ENCODE measurements at places on chromosomes 1 and 21. TPM values are rescaled to one million over a fixed set of nuclear protein-coding genes. Genes with fewer than 3 reads are reported as not detected.

DNA sequence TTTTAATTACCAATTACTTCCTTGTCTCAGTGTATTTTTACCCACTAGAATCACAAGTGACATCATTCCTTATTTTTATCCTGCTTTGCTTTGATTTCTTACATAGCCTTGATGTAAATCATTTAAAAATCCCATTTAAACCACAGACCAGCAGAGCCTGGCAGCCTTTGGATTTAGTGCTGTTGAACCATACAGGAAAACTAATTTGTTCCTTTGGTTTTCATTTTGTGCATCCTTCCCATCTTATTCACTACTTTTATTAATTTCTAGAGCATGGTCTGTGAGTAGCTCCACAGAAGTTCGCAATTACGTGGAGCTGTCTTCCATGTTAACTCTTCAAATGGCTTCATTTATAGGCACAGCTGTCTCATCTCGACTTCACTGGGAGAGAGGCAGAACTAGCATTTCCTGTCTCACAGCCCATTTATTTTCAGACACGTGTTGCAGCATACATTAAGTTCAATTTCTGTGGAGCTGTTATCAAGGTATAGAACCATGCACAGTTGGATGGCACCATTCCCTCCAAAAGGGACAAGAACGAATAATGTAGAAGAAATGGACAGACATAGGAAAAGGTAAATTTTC is 235.3 kb downstream of the MRPL39 start:
- H3K27ac ChIP-seq, result no peak overlapping the region
- no peak for DNase-seq
- no peaks in the 10 kb centered on the region for H3K36me3 ChIP-seq
- peaks cover 16% of the 10 kb centered on the region for H3K4me1 ChIP-seq
- no peaks in the 10 kb centered on the region for H3K27me3 ChIP-seq
- H3K4me3 ChIP-seq, result no peak overlapping the region

- H3K27me3 ChIP-seq, result no peaks in the 10 kb centered on the region
- H3K27ac ChIP-seq, result no peak overlapping the region
- peaks cover 35% of the 10 kb centered on the region for H3K36me3 ChIP-seq
- DNase-seq, result peak; percentile 76
Observed at GRCh38 chr1:223755992-223756775, 43.8 kb downstream of the CAPN2 start.

DNA sequence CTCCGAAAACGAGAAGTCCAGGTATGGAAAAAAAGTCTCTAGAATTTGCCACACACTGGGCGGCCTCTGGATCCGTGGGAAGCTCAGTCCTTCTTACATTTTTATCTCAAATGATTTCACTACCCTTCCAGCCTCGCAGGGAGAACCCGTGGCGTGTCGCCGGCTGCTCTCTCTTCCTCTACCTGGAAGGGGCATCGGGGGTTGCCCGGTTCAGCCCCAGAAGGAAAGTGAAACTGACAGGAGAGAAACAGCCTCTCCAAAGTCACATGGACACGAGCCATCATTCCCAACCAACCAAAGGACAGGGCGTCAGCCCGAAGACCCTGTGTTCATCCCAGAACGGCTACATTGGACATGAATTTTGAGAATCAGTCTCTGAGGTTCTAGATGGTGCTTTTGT is 182.5 kb downstream of the ADSS2 start:
- no peak overlapping the region for H3K4me3 ChIP-seq
- H3K27ac ChIP-seq, result no peak overlapping the region
- H3K36me3 ChIP-seq, result peaks cover 4% of the 10 kb centered on the region
- H3K27me3 ChIP-seq, result no peaks in the 10 kb centered on the region
- DNase-seq, result no peak
- H3K4me1 ChIP-seq, result peaks cover 20% of the 10 kb centered on the region

- H3K36me3 ChIP-seq, result peaks cover 2% of the 10 kb centered on the region
- H3K4me3 ChIP-seq, result peak overlapping the region; percentile 90
- no peaks in the 10 kb centered on the region for H3K27me3 ChIP-seq
- no peak for DNase-seq
Observed at GRCh38 chr1:156055281-156056048, 883 bp downstream of the LAMTOR2 start.

- peaks cover 17% of the 10 kb centered on the region for H3K4me1 ChIP-seq
- peaks cover 9% of the 10 kb centered on the region for H3K27me3 ChIP-seq
- H3K36me3 ChIP-seq, result peaks cover 3% of the 10 kb centered on the region
- H3K27ac ChIP-seq, result no peak overlapping the region
Observed at GRCh38 chr1:215488850-215489249, 78.3 kb upstream of the KCTD3 start.

DNA sequence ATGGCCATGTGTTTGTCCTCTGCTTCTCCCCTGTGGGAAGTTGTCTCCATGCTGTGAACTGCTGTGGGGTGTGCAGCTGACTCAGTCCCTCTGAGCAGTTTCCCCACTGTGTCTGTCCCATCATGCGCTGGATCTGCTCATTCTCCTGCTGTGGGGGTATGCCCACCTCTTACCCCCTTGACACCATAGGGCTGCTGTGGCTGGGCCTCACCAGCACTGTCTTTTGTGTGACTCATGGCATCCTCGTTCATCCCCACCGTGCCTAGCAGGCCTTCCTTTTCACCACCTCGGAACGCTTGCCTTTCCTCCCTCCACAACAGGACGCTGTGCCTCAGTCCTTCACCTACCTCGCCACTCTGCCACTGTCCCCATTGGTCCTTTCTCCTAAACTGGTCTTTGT is 27.3 kb downstream of the VANGL2 start:
- no peak overlapping the region for H3K27ac ChIP-seq
- H3K4me1 ChIP-seq, result peaks cover 3% of the 10 kb centered on the region
- no peak overlapping the region for H3K4me3 ChIP-seq
- H3K36me3 ChIP-seq, result peaks cover 20% of the 10 kb centered on the region
- DNase-seq, result no peak
- H3K27me3 ChIP-seq, result no peaks in the 10 kb centered on the region

DNA sequence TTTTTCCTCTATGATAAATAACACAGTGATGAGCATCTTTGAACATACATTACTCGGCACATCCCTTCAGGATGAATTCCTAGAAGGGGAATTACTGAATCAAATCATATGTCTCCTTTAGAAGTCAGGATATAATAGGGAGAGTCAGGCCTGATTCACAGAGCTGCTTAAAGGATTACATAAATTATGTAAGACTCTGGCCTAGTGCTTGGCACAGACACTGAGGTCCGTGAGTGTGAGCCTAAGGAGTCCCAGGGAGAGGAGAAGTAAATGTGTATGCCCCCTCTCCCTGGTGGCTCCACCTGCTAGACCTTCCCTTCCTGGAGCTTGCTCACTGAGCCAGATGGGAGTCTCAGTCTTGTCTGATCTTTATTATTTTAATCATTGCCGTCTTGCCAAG is 8.6 kb upstream of the FOXE3 start:
- peaks cover 48% of the 10 kb centered on the region for H3K4me1 ChIP-seq
- H3K27me3 ChIP-seq, result no peaks in the 10 kb centered on the region
- DNase-seq, result no peak
- no peak overlapping the region for H3K27ac ChIP-seq
- no peaks in the 10 kb centered on the region for H3K36me3 ChIP-seq

GRCh38 chr1:9591669-9592509 is 3.2 kb downstream of the TMEM201 start:
- no peak overlapping the region for H3K27ac ChIP-seq
- no peak overlapping the region for H3K4me3 ChIP-seq
- no peak for DNase-seq
- H3K27me3 ChIP-seq, result no peaks in the 10 kb centered on the region

DNA sequence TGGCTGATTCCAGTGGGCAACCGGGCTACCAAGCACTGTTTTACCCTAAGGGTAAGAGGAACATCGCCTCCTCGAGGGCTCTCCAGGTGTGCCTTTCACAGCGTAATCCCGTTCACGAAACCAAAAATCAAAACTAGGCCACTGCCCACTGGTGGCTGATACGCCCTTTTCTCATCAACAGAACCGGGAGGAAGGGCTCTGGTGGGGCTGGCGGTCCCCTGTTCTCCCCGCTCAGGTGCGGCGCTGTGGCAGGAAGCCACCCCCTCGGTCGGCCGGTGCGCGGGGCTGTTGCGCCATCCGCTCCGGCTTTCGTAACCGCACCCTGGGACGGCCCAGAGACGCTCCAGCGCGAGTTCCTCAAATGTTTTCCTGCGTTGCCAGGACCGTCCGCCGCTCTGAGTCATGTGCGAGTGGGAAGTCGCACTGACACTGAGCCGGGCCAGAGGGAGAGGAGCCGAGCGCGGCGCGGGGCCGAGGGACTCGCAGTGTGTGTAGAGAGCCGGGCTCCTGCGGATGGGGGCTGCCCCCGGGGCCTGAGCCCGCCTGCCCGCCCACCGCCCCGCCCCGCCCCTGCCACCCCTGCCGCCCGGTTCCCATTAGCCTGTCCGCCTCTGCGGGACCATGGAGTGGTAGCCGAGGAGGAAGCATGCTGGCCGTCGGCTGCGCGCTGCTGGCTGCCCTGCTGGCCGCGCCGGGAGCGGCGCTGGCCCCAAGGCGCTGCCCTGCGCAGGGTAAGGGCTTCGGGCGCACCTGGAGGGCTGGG is at the start of gene IL6R:
Gene IL6R (plus strand): TSS at position 360 of the 763 bp plus-strand sequence. CDS start 287 bp downstream, at position 647.
- H3K4me1 ChIP-seq, result peaks cover 24% of the 10 kb centered on the region
- DNase-seq, result peak; percentile 95
- peak within 1 kb of the TSS; percentile 75 for H3K4me3 ChIP-seq
- peaks cover 2% of the 10 kb centered on the region for H3K27me3 ChIP-seq
- H3K27ac ChIP-seq, result peak within 1 kb of the TSS; percentile 91

GRCh38 chr1:34132161-34132420 is 32.9 kb downstream of the CSMD2 start:
- no peaks in the 10 kb centered on the region for H3K36me3 ChIP-seq
- DNase-seq, result no peak
- H3K4me3 ChIP-seq, result no peak overlapping the region

GRCh38 chr1:35726450-35727433 is 8.1 kb upstream of the C1orf216 start:
- H3K4me1 ChIP-seq, result peaks cover 5% of the 10 kb centered on the region
- no peak overlapping the region for H3K4me3 ChIP-seq
- DNase-seq, result no peak
- H3K27me3 ChIP-seq, result no peaks in the 10 kb centered on the region
- no peak overlapping the region for H3K27ac ChIP-seq

DNA sequence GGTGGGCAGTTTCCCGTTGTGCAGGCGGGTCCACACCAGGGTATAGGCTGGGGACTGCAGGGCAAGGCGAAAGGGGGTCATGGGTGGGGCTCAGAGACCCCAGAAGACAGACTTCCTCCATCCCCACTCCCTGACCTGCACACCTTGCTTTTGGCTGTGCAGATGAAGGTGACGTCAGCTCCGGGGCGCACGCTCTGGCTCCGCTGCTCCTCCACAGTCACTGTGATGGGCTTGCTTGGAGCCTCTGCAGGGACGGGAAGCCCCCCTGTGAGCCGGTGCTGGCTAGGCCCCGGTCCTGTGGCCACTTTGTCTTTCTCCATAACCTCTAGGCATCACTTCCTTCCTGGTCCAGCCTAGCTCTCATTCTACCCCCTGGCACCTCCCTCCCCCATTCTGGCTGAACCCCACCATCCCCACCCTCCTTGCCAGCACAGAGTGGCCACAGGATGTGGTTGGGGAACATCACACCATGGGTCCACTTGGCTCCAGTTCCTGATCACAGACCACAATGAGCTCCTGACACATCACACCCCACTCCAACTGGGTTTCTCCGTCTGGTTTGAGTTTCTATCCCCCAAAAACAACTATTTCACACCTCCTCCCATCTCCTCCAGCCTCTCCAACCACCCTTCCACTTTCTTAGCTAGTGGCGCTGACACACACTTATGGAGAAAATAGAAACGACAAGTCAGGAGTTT is 45.2 kb downstream of the LDLRAD2 start:
- peaks cover 57% of the 10 kb centered on the region for H3K36me3 ChIP-seq
- H3K4me1 ChIP-seq, result peaks cover 17% of the 10 kb centered on the region
- DNase-seq, result no peak

GRCh38 chr1:232340446-232340845 is 289.5 kb downstream of the SIPA1L2 start:
- H3K27me3 ChIP-seq, result peaks cover 9% of the 10 kb centered on the region
- no peaks in the 10 kb centered on the region for H3K4me1 ChIP-seq
- no peak overlapping the region for H3K4me3 ChIP-seq
- H3K36me3 ChIP-seq, result peaks cover 2% of the 10 kb centered on the region

DNA sequence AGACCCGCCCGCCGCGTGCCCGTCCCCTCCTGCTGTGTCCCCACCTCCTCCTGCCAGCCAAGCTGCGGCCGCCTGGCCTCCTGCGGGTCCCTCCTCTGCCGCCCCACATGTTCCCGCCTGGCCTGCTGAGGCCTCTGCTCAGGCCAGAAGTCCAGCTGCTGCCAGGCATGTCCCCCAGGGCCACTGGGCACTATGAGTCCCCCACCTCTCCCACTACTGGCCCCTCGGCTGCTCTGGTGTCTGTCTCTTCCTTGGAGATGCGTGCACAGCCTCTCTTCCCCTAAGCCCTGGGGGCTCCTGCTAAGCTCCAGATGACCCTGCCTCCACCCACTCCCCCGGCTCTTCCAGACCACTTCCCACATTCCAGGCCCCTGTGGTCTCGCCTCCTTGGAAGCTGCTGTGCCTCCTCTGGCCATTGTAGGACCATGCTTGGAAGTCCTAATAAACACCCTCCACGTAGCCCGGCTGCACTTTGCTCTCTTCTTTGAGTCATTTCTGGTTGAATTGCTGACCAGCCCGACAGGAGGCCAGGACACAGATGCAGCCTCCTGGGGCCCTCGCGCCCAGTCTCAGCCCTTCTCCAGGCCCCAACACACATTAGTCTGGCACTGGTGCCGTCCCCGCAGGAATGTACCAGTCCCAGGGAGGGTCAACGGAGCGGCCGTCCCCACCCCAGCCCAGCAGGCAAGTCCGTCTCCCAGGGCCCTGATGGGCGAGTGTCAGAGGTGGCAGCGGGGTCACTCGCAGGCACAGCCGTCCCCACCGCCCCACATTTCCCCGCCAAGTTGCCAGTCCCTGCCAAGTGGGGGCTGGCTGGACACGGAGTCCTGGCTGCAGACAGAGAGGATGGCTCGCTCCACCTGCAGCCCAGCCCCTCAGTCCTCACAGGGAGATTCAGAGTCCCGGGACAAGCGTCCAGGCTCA is 1.1 kb downstream of the KRTAP10-12 start:
- peak; percentile 91 for DNase-seq
- H3K4me1 ChIP-seq, result peaks cover 17% of the 10 kb centered on the region
- no peak overlapping the region for H3K27ac ChIP-seq
- peaks cover 2% of the 10 kb centered on the region for H3K36me3 ChIP-seq

DNA sequence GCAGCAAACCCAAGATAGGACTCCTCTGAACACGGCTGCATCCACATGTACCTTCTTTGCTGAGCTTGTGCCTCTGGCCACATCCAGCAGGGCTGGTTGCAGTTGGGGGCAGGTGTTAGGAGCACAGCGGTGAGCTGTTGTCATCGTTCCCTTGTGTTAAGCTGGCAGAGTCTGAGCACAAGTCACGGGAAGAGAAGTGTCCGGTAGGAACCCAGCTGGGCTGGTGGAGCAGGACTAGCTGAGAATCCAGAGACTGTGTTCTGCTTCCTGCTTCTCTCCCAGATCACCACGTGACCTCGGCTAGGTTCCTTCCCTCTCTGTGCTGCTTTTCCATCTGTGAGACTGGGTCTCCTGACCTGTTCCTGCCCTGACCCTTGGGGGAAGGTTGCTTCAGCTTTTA is 105.1 kb downstream of the PCBP3 start:
- H3K4me1 ChIP-seq, result peaks cover 23% of the 10 kb centered on the region
- H3K27me3 ChIP-seq, result no peaks in the 10 kb centered on the region
- no peak overlapping the region for H3K4me3 ChIP-seq

GRCh38 chr1:30314591-30314990 is 408.8 kb downstream of the MATN1 start:
- peaks cover 37% of the 10 kb centered on the region for H3K27me3 ChIP-seq
- H3K36me3 ChIP-seq, result no peaks in the 10 kb centered on the region
- DNase-seq, result no peak
- H3K4me3 ChIP-seq, result no peak overlapping the region

Gene CD164L2
- total RNA-seq, result not detected

Gene FCRL1
- total RNA-seq, result not detected

Gene GBP3
- 14.3 TPM for total RNA-seq

Gene PIGC
- total RNA-seq, result 21.7 TPM

Gene MPL
- not detected for total RNA-seq

Gene TSPEAR
- 0.15 TPM for total RNA-seq

Gene PROX1
- total RNA-seq, result 0.32 TPM
